Cerebellum (tissue), 4 donors: ENCODE measurements at places on chromosomes 1 and 21.

DNA sequence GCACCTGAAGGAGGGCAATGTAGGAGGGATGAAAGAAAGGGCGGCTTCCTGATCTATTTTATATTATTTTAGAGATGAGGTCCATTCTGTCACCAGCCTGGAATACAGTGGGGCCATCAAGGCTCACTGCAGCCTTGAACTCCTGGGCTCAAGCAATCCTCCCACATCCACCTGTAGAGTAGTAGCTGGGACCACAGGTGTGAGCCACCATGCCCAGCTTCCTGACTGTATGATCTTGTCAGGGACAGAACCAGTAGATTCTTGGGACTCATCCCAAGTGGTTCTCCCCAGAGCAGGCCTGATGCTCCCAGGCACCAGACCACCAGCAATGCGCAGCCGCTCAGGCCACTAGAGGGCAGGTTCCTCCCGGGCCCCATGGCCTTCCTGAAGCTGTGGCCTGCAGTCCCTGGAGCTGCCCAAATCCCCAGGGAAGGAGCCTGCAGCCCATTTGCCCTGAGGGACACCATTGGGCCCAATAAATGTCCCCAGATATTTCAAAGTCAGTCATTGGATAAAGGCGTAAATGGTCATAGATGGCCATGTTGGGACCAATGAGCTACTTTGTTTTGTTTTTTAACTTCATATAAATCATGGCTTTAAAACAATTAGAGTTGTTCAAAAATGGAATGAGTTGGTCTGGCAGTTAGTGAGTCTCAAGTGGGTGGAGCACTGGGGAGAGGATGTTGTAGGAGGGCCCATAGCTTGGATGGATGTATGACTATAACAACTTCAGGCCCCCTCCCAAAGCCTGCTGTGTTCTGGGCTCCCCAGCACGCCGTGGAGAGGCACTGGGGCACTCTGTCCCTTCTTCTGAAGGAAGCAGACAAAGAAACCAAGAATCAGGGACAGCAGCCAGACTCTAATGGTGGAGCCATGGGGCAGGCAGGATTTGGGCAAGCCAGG is 44.7 kb upstream of the GOLT1A start:
- DNase-seq = peak; percentile 50

GRCh38 chr1:18569251-18569650 is 61.4 kb upstream of the PAX7 start:
- peak; percentile 70 for DNase-seq

DNA sequence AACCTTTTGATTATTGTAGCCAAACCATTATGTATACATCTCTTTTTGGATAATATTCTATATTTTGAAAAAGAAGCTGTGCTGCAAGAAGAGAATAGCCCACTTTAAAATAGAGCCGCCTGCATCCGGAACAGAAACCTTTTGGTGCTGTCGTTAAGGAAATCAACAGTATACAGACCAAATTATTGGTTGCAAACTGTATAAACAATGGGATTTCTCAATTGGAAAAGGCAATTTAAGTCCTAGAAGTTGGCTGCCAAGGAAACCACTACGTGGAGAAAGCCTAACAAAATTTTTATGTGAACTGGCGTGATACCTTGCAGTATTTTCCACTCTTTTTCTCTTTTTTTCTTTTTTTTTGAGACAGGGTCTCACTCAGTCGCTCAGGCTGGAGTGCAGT is 25.8 kb downstream of the DESI2 start:
- no peak for DNase-seq

DNA sequence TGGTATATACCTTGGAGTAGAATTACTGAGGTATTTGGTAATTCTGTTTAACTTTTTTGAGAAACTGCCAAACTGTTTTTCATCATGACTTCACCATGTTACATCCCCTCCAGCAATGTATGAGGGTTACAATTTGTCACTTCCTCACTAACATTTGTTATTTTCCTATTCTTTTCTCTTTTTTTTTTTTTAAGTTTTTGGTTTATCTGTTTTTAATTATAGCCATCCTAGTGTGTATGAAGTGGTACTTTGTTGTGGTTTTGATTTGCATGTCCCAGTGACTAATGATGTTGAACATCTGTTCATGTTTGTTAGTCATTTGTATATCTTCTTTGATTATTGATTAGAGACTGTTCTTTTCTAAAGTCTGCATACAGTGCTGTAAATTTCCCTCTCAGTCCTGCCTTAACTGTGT is 147.3 kb downstream of the HS2ST1 start:
- no peak for DNase-seq

- no peak for DNase-seq
Measured at GRCh38 chr1:119988306-119989062, 81.0 kb downstream of the NOTCH2 start.

- DNase-seq = no peak
Measured at GRCh38 chr1:3767328-3767925, 5.1 kb upstream of the SMIM1 start.

DNA sequence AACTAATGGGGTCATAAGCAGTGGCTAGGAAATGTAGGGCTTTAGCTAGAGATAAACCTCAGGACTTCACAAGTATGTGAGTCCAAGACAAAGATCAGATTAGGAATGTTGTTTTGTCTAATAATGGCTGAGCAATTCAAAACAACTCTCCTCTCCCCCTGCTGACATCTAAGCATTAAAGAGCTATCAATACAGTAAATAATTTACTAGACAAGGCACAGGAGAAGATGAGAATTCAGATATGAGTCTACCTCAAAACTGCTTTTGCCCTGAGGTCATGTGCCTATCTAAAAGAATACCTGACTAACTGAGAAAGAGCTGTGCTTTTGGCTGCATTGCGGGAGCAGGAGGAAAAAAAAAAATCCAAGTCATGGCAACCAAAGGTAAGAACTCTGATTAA is 86.8 kb downstream of the SPATA17 start:
- no peak for DNase-seq
